ENCODE measurements at places on chromosomes 4 and X. TPM values are rescaled to one million over a fixed set of nuclear protein-coding genes. Genes with fewer than 3 reads are reported as not detected.

GRCh38 chr4:175891851-175892250 lies 79.8 kb upstream of the GPM6A start:
- DNase-seq: no peak

DNA sequence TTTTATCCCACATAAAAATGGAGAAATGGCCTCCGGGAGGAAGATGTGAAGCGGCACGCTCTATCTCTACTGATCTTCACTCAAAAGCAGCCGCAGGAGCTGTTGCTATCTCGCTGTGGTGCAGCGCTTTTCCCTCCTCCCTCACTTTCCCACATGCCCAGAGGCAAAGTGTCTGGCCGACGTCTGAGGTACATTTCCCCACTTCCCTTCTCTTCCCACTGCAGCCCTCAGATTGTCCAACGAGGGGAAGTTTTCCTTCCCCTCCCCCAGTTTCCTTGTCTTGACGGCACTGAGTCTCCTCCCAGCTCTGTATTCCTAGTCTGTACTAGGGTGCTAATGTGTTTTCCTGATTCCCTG lies 660 bp upstream of the COL25A1 start:
- DNase-seq: no peak

The LRIT3 gene
- total RNA-seq: not detected

The ABCE1 gene
- 34.5 TPM for total RNA-seq

The INTS6L gene
- 2.3 TPM for total RNA-seq

The PAGE2B gene
- total RNA-seq: not detected
